DMS79 (cell line): ENCODE measurements at places on chromosomes 4 and X.

DNA sequence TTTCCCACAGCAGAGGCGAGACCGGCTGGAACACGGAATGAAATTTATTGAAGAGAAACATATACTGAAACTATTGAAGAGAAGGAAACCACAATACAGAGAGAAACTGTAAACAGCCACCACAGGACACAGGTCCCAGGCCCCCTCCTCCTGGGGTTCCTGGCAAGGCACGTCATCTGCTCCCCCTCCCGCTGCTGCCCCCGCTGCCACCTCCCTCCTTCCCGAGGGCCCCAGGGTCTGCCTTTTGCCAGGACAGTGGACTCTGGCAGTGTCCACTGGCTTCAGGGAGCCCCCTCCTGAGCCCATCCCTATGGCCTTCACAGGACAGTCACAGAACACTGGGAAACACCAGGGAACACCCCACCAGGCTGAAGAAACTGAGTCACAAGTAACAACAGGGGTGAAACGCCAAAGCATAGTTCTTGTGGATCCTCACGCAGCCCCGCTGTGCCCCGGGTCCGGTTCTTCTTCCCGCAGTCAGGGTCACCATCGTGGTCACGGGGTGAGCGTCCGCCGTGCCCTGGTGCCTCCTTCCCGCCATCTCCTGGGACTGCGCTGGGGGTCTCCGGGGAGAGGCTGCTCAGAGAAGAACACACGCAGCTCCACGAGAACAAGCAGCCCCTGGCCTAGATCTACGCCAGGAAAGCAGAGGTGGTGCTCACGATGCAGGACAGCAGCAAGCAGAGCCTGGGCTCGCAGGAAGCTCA is 5.4 kb downstream of the PNMA6E start:
- DNase-seq: no peak

DNA sequence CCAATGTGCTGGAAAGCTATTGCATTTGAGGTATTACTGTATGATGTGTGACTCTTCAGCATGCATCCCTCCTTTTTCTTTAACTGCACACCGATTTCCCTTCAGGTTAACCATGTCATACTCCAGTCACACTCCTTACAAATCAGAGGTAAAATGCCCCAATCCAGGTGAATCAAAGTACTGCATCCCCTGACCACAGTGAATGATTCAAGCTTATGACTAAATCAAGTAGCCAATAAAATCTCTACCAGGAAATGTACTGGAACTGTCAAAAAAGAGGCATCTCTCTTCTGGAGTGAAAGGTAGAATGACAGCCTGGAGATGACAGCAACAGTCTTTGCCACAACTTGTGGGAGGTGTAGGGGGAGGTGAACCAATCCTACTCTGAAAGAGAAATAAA is 10.4 kb downstream of the ADAMTS3 start:
- no peak for DNase-seq

DNA sequence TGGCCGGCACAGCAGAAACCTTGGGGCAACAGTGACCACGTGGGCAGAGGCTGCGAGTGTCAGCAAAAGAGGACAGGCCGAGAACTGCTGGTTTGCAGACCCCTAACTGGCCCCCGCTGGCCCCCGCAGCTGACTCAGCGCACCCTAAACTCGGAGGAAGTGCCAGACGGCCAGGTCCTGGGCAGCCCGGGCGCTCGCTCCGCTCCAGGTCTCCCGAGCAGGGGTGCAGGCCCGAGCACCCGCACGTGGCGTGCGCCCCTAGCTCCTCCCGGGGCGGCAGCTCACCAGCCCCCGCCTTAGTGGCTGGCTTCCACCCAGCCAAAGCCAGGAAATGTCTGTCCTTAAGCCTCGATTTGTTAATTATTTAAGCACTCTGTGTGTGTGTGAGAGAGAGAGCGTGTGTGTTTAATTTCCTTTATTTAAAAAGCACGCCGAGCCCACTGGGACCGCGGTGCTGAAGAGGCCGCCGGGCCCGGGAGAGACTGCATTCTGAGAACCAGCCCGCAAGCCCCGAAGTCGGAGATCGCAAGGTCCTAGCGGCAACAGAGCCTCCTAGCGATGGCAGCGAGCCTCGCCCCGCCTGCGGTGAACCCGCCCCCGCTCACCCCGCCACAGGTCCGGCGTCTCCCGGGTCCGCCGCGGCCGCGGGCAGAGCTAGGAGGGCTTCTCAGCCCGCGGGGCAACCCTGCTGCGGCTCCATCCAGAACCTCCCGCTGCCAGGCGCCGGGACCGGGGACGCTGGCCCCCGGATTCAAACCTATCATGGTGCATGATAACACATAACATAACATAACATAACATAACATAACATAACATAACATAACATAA is 45.9 kb upstream of the CDKN2AIP start:
- DNase-seq: no peak

DNA sequence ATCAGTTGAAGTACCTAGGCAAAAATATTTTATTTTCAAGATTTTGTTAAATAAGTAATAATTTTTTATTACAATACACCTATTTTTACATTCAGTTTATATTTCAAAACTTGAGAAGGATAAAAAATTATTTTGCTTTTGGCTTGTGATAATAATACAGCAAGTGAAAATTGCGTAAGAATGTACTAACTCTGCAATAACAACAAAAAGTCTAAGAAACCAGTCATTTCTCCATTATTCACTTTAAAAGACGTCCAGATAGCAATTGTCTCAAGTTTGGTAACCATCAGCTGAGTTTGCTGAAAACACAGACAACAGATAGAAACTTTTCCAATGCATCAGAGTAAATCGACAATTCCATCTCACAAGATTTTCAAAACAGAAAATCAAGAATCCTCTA is 12.1 kb downstream of the CXCL8 start:
- no peak for DNase-seq

DNA sequence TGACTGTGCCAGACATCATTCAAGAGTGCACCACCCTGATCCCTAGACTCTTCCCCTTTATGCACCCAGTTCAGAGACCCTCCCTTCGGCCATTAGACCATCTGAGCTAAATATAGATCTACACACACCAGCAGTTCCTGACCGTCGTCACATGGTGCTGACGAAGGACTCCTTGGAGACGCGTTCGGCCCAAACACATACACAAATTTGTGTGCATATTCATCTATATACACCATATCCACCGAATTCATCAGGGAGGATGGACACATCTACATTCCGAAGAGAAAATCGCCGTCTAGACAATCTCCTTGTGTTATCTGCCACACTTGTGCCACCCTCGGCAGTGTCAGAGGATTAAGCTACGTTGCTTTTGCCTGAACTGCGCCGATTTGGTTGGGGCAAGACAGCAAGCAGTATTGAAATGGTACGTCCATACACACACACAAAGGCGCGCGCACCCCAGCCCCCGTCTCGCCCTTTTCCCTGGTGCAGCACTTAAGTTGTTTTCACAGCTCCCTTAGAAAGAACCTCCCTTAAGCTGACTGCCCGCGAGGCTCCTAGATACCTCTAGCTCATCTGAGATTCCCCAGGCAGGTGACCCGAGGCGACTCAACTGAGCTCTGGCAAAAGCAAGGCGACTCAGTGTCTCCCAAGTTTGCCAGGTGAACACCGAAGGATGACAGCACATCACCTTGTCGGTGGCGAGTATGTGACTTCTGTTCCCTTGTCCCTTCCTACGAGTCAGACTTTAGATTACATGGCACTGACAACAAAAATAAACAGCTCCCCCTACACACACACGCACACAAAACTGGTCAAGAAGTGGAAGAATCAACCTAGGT is 1.0 kb downstream of the RASGEF1B start:
- peak; percentile 15 for DNase-seq

DNA sequence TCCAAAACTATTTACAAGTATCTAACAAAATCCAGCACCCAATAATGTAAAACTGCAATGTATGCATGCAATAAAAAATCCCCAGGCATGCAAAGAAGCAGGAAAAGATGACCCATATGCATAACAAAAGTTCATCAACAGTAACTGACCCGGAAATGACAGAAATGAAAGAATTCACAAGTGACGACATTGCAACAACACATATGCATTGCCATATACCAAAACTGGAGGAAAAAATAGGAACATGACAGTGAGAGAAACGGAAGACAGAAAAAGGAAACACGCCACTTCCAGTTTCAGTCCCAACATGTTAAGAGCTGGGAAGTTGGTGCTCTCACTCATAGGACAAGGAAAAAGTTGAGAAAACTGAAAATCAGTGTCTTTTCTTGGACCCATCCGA is 154.6 kb downstream of the EVC2 start:
- DNase-seq: no peak

DNA sequence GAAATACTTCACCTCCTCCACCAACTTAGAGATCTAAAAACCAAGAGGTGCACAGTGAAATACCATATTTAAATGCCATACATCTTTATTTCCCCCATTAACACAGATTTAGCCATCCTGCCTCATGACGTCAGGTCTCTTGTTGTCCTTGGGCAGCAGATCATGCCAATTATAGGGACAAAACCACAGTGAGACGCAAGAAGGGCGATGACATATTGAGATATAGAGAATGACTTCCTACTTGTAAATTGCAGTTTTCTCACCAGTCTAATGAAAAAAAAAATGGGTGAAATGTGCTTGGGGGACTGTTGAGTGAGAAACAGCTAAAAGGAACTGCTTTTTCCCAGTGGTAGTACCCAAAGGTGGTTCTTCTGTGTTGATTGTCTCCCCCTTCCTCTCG is 24.3 kb downstream of the RS1 start:
- DNase-seq: no peak

GRCh38 chr4:182808673-182809416 is 108.3 kb downstream of the DCTD start:
- no peak for DNase-seq
